ENCODE measurements at places on chromosomes 16 and 17. TPM values are rescaled to one million over a fixed set of nuclear protein-coding genes. Genes with fewer than 3 reads are reported as not detected.

The ITGA2B gene
- total RNA-seq, result not detected

The AKAP1 gene
- total RNA-seq, result 123 TPM

DNA sequence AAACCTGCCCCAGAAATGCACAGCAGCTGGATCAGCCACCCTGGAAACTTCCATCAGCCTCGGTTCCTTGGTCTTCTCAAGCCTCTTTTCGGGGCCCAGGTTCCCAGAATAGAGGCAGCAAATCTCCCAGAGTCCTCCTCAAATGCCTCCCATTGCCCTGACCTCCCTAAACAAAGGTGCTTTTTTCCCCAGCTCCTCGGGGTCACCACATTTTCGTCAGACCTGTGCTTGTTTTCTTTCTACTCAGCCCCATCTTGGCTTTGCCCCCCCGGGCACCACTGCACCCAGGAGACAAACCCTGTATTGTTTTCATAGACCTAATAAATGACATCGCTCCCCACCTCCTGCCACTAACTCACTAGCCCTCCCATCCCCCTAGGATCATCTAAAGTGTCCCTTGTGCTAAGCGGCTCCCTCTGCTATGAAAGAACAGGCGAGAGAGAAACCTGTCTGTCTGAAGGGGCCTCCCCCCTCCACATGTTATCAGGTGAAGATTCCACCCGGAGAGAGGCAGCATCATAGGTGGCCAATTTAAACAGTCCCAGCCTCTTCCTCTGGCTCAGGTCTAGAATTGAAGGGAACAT is 451.1 kb downstream of the SOX9 start:
- no peaks in the 10 kb centered on the region for H3K4me1 ChIP-seq
- DNase-seq, result no peak
- H3K27ac ChIP-seq, result no peak overlapping the region

The SLC5A11 gene
- 104 TPM for total RNA-seq

The SLC13A2 gene
- 11.6 TPM for total RNA-seq

- H3K27me3 ChIP-seq, result no peaks in the 10 kb centered on the region
- no peak overlapping the region for H3K27ac ChIP-seq
- H3K4me3 ChIP-seq, result no peak overlapping the region
- no peaks in the 10 kb centered on the region for H3K36me3 ChIP-seq
Measured at GRCh38 chr16:5850632-5851392, 753.2 kb upstream of the EEF2KMT start.

The TNFRSF13B gene
- 3.2 TPM for total RNA-seq
